GM12864 (cell line): ENCODE measurements at places on chromosomes 4 and X.

DNA sequence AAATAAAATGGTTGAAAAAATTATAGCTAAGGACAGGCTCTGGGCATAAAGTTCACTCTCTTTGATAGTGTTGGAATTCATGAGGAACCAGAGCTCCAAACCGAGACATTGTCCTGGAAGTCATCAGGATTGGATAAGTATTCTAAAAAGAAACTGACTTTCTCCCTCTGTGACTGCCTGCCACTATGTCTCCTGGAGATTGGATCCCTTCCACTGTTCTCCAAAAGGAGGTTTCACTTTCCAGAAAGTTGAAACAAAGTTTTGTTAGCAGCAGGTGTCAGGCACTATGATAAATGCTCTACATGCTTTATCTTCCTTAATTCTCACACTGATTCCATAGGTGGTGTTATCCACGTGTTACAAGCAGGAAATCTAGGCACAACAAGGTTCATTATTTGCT, 16.8 kb downstream of the BANK1 start:
- no peak for DNase-seq

DNA sequence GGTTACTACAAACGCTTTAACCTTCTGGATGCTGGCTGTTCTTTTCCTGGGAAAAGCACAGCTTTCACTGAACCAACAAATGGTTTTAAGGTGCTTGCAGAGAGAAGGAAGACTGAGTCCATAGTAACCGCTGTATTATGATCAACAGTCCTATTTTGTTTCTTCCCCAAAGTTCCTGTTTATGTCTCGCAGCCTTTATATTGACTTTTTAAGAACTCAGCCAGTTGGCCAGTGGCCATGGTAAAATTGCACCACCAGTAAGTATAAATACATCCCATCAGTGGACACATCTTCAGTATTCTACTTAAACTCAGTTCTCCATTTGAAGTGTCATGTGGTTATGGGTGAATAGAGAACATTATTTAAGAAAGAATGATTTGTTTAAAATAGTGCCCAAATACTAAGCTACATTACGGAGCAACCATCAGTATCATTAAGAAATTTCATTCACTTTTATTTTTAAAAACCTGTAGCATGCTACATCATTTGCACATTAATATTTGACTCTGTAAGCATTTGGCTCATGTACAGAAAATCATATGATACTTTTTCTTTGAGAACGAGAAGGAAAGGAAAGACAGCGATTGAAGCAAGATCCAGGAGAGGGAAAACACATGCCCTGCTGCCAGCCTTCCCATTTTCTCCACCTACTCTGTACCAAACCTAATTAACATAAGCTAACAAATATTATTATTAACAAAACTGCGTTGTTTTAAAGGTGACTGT, 287.0 kb downstream of the ARHGAP24 start:
- no peak for DNase-seq

DNA sequence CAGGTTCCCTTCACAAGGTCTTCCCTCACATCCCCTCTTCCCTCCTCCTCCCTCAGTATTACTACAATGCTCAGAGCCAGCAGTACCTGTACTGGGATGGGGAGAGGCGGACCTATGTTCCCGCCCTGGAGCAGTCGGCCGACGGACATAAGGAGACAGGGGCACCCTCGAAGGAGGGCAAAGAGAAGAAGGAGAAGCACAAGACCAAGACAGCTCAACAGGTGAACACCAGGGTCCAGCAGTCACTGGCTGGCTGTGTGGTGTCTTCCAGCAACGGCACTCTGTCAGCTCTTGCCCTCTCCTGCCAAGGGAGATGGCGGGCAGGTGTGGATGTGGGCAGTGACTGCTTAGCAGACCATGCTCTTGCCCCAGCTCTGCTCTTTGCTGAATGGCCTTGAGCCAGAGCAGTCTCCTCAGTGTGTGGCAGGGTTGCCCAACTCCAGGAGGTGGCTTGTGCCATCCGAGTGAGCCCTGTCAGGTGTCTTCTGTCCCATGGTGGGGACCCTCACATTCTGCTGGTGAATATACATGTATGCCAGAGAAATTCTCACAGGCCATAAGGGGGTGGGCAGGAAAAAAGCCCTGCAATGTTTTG, 11.4 kb upstream of the UBA1 start:
- DNase-seq, result no peak

DNA sequence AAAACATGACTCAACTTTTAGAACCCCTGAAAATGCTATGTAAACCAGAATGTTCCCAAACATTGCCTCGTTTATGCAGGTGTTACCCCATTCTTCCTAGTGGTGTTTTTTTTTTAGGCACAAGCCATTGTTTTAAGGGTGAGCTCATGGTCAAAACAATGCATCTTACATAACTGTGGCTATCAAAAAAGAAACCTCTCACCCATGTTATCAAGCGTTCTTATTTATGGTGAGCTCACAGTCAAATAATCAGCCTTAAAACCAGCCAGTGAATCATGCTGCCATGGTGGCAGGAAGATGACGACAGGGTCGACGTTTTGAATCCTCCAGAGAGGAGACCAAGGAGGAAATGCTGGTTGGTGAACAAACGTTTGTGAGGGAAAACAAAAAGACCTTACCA, 195.2 kb downstream of the KDR start:
- DNase-seq, result no peak

DNA sequence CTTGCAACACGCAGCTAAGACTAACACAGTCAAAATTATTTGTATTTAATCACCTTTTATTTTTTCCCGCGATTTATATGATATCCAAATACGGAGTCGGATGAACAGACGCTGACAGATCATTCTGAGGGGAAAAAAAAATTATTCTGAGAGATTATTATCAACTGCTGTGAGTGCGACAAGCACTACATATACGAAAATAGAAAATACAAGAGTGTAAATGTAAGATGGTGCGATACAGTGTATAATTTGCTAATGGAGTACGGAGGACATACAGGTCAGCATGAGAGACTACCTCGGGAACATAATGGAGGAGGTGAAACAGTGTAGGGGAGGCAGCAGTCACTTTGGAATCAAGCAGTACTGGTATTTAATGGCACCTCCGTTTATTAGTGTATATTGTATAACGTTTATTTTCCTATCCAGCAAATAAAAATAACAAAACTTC, 2.8 kb upstream of the LIN54 start:
- DNase-seq, result no peak

DNA sequence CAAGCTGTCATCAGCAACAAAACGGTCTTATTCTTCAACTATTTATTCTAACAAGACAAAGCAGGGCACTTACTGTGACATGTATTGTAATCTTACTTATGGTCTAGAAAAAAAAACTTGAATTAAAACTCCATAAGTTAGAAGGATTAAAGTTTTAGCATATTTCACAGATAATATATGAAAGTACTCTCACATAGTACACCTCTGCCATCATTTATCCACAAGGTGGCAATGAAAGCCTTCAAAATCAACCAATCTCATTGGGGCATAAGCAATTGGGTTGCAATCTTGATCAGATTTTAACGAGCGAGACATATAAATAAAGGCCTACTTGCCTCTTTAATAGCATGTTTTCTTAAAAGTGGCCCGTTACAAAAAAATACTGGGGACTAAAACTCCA, 1382.9 kb downstream of the FAM133A start:
- no peak for DNase-seq

DNA sequence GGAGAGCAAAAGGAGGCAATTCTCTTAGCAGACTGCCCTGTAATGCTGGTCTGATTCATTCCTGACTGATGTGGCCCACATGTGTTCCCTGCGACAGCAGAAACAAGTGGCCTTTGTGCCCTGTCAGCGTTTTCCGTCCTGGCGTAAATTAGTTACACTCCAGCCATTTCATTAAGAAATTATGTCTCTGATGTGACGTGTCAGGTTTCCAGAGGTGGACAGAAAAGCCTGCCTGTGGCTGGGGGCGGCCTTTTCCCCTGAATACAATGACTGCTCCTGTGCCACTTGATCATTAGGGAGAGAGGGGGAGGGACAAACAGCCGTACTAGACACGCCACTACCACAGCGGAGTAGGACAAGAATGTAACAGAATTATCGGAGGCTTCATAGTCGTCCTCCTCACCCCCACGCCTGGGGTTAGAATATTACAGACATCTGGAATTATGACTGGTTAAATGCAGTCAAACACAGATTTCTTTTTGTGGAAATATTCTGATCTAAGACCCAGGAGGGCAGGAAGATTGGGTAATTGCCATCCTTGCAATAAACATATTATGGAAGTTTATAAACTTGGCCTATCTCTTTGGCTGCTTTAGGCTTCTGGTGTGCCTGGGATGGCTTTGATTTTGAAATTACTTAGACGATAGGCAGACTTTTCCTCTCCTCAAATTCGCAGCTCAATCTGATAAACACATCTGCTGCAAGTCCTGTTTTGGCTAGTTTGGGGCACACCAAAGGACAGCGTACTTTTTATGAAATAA, 146.2 kb upstream of the BCOR start:
- no peak for DNase-seq

DNA sequence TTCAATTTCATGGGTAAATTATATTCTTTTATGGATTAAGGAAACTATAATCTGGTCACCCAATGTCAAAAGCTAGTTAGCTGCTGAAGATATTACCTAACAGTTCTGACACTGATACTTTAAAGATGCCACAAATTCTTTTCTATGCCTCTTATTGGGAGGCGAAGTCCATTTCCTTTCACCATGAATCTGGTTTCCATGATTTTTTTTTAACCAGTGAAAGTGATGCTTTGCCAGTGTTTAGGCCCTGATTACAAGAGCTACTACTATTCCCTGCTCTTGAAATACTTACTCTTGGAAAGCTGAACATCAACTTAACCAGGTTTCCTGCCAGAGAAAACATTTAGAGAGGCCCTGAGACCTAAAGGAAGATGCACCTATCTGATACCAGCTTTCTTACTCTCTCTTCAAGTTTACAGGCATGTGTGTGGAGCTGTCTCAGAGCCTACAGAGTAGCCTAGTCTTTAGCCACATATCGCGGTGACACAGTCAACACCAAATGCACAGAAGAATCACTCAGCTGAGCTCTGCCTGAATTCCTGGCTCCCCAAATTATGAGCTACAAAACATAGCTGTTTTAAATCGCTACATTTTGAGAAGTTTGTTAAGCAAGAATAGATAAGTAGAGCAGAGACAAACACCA, 1280.8 kb downstream of the PCDH7 start:
- no peak for DNase-seq

DNA sequence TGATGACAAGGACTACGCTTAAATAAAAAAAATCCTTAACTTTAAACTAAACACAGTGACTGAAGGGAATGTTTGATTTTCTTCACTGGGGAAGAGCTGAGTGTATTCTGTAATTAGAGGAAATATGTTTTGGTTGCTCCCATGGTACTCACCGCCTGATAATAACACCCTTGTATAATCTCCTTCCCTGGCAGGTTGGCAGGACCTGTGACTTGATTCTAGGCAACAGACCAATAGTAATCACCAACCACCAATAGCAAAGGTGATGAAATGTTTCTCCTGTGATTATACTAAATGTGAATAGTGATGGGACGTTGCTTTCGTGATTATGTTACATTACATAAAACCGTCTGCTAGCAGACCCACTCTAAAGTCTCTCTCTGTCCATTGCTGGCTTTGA, 536.8 kb upstream of the CPEB2 start:
- no peak for DNase-seq

GRCh38 chr4:169330095-169330494, 59.3 kb upstream of the SH3RF1 start:
- DNase-seq, result no peak

GRCh38 chr4:188613976-188614375, 474.7 kb downstream of the TRIML1 start:
- DNase-seq, result no peak

DNA sequence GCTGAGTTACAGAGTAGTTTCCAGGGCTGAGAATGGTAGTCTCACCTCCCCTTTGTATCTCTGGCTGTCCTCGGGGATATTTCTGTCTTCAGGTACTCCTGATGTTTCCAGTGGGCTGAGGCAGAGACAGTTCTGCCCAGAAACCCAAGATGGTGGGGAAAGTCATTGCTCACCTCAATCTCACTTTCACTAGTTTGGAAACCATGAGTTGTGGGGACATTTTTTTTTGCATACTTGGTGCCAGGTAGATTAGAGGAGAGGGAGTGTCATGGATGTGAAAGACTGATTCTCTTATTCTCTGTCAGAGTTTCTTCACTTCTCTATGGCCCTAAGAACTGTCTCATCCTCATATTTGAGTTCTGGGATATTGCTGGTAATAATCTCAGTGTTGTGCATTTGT, 708.6 kb upstream of the MAGEB2 start:
- no peak for DNase-seq

DNA sequence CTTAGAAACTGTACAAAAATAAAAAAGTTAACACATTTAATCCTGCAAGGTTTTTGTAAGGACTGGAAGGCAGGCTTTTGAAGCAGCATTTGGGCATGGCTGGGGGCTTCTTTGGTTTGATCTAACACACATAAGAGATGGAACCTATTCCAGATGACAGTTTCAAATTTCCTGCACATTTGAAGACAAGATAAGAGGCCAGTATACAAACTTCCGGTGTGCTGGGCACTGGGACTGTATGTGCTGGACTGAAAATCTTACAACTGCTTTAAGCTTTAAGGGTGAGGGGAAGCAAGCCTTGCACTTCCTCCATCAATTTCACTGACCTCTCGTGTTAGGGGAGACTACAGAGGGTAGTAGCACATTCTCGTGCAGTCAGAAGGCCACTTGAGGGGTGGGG, 122.9 kb downstream of the AMMECR1 start:
- no peak for DNase-seq

DNA sequence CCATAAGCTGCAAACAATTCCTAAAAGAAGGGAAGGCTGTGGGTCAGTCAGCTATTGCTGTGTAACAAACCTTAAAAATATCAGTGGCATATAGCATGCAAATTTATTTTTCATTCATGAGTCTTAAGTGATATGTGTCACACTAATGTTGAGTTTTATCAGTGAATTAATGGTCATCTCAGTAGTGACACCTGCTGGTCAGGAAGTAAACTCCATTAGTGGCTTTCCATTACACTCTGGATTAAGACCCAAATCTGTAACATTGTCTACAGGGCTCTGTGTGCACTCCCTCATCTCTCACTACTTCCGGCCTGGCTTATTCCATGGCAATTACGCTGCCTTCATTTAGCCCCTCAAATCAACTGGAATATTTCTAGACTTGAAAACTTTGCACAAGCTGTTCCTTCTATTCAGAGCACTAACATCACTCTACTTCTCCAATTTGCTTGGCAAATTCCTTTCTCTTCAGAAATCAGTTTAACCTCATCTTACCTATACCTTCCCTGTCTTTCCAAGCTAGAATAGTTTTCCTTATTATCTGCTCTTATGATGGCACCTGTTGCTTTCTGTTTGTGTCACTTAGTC, 217.3 kb upstream of the TAPT1 start:
- peak; percentile 7 for DNase-seq

DNA sequence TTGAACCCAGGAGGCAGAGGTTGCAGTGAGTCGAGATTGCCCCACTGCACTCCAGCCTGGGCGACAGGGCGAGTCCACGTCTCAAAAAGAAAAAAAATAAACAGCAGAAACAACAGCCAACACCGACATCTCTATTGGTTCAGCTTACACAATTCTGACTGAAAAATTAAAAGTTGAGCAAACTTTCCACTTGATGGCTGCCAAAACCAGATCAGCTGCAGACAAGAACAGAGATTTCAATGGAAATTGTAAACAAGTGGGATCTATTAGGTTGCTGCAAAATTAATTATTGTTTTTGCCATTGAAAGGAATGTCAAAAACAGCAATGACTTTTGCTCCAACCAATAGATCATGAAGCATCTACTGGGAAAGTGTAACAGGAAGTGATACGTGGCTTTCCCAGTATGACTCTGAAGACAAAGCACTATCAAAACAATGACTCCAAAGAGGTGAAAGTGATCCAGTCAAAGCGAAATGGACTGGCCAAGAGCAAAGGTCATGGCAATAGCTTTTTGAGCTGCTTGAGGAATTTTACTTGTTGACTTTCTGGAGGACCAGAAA, 26.3 kb downstream of the UPF3B start:
- no peak for DNase-seq
